ENCODE measurements at places on chromosomes 12 and 14. TPM values are rescaled to one million over a fixed set of nuclear protein-coding genes. Genes with fewer than 3 reads are reported as not detected.
A peak's percentile ranks its signal among the peaks of the same experiment; 100 is the strongest.

The CISTR gene
- not detected for total RNA-seq

- H3K27me3 ChIP-seq, result no peaks in the 10 kb centered on the region
- H3K27ac ChIP-seq, result no peak overlapping the region
- H3K36me3 ChIP-seq, result no peaks in the 10 kb centered on the region
- no peaks in the 10 kb centered on the region for H3K4me1 ChIP-seq
- no peak overlapping the region for H3K4me3 ChIP-seq
- no peak for DNase-seq
Measured at GRCh38 chr12:110639336-110640141, 25.6 kb downstream of the TCTN1 start.

The TAS2R46 gene
- total RNA-seq, result 1.9 TPM

GRCh38 chr12:93107514-93108312 is 178.6 kb upstream of the EEA1 start:
- no peak overlapping the region for H3K27ac ChIP-seq
- H3K36me3 ChIP-seq, result no peaks in the 10 kb centered on the region
- DNase-seq, result no peak

The CMA1 gene
- not detected for total RNA-seq

DNA sequence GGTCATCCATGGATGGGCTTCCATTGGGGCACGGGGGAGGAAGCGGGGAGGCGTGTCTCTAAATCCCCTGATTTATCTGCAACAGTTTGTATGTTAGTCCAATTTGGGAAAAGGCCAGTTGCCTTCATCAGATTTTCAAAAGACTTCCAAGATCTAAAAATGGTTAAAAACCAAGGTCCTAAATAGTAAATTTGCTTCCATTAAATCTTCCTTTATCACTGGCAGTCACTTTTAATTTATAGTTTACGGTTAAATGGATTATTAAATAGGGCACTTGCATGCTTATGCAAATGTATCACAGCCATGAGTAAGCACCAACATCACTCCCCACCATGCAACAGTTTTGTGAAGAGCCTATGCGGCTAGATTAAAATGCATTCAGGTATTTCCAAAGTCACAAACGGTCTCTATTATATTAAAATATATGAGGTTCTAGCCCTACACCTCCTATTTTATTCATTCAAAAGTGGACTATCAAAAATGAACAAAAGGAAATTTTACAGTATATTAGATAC is 108.2 kb upstream of the GPHB5 start:
- DNase-seq, result no peak
- no peak overlapping the region for H3K4me3 ChIP-seq
- H3K4me1 ChIP-seq, result no peaks in the 10 kb centered on the region
- no peak overlapping the region for H3K27ac ChIP-seq
- H3K36me3 ChIP-seq, result no peaks in the 10 kb centered on the region
- H3K27me3 ChIP-seq, result no peaks in the 10 kb centered on the region

- no peak overlapping the region for H3K27ac ChIP-seq
- H3K36me3 ChIP-seq, result no peaks in the 10 kb centered on the region
- no peaks in the 10 kb centered on the region for H3K4me1 ChIP-seq
- H3K4me3 ChIP-seq, result no peak overlapping the region
- no peaks in the 10 kb centered on the region for H3K27me3 ChIP-seq
- no peak for DNase-seq
Measured at GRCh38 chr12:92068459-92068858, 77.2 kb downstream of the BTG1 start.

DNA sequence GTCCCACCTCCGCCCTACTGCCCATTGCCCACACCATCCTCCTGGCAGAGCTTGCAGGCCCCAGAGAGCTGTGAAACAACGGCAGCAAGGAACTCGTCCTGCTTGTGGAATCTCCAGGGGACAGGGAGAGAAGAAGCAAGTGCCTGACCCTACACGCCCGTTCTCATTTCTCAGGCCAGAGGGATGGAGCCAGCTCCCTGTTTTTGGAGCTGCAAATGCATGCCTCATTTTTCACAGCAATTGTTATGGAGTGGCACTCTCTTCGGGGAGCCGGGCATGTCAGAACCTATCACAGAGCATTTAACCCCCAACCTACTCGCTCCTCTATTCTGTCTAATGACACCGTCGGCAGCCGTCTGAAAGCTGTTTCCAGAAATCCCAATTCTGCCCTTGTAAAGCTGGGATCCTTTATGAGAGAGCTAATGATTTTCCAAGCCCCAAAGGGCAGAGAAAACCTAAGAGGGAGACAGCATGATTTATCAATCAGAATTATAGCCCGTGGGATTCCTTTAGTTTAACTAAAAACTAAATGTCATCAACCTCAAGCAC is 222.3 kb upstream of the NOS1 start:
- no peak overlapping the region for H3K4me3 ChIP-seq
- H3K27ac ChIP-seq, result peak overlapping the region; percentile 65
- no peaks in the 10 kb centered on the region for H3K36me3 ChIP-seq
- H3K27me3 ChIP-seq, result no peaks in the 10 kb centered on the region
- DNase-seq, result peak; percentile 24

All from prostate gland (tissue), 2 donors.